ENCODE measurements at places on chromosomes 1 and 21.

- DNase-seq, result peak; percentile 15
Measured at GRCh38 chr1:30684881-30685795, 38.2 kb downstream of the MATN1 start.

GRCh38 chr1:183315991-183316758, 102.0 kb downstream of the NMNAT2 start:
- no peak for DNase-seq

DNA sequence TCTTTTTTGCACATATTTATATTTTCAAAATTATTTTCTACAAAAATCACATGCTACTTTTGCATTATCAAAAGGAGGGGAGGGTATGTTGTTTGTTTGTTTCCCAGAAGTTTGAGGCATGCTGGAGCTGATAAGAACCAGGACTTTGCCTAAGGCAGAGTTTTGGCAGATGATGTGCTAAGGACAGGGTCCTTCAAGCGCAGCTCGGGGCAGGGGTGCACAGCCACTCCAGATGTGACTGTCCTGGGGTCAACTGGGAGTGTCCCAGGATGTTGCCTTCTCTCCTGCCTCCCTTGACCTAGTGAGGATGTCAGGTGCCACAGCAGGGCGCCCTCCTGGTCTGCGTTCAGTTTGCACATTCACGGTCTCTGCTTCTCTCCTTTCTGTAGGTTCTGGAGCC, 42.6 kb upstream of the SRRM1 start:
- DNase-seq, result no peak

- DNase-seq, result no peak
Measured at GRCh38 chr1:166924823-166925541, 48.9 kb upstream of the TADA1 start.

GRCh38 chr1:5757187-5757805, 234.9 kb downstream of the NPHP4 start:
- DNase-seq, result no peak

DNA sequence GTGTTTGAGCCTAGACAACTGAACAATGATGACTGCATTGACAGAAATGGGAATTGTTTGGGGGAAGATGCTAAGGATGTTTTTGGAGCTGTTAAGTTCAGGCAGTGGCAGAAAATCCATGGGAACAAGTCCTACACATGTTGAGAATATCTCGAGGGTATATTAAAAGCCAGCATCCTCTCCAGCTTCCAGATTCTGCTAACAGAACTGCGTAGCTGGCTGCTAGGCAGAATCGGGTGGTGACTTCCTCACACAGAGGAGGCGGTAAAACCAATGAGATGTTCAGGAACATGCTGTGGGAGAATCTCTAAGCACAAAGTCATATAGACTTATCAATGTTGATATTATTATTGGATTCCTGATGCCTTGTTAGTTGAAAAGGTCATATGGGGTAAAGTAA, 14.8 kb downstream of the FAM163A start:
- no peak for DNase-seq

DNA sequence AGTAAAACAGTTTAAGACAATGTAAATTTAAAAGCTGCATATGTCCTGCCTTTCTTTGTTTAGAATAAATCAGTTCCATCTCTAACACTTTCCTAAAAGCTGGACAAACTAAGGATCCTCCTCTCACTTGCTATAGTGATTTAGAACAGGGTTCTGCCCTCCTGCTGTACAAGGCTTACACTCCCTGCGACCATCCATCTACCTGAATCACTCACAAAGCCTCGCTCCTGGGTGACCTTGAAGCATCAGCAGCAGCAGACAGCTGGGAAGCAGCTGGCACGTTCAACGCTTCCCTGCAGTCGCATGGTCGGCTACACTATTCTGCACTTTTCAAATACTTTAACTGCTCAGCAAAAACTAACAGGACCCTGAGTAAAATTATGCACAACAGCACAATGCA, 128.0 kb downstream of the NTPCR start:
- DNase-seq, result no peak

DNA sequence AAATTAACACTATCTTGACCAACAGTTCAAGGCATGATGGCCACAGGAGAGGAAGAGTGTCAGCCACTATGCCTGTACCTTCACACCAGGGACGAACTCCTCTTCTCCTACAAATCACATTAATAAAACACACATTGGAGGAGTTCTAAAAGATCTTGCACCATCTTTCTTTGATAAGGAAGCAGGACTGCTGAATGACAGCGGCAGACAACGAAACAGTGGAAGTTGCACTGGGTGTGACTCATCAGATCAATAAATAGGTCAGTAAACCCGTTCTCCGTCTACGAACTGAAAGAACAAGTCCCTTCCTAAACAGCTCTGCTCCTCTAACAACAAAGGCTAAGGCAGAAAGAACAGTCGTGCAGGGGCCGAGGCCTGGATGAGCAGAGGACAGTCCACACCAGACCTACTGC, 23.1 kb downstream of the UBE2G2 start:
- DNase-seq, result no peak

DNA sequence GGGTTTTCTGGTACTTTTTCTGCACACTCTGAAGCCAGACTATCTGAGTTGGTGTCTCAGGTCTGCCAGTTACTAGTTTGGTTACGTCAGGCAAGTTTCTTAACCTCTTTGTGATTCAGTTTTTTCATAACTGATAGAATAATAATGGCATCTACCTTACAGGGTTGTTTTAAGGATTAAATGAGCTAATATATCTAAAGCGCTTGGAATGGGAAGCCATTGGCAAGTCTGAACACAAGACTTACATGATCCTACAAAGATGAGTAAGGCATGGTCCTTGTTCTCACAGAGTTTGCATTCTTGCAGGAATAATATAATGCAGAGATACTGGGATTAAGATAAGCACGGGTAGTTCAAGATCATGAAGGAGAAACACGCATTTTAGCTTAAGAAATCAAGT, 9.2 kb upstream of the DENND2D start:
- DNase-seq, result no peak

DNA sequence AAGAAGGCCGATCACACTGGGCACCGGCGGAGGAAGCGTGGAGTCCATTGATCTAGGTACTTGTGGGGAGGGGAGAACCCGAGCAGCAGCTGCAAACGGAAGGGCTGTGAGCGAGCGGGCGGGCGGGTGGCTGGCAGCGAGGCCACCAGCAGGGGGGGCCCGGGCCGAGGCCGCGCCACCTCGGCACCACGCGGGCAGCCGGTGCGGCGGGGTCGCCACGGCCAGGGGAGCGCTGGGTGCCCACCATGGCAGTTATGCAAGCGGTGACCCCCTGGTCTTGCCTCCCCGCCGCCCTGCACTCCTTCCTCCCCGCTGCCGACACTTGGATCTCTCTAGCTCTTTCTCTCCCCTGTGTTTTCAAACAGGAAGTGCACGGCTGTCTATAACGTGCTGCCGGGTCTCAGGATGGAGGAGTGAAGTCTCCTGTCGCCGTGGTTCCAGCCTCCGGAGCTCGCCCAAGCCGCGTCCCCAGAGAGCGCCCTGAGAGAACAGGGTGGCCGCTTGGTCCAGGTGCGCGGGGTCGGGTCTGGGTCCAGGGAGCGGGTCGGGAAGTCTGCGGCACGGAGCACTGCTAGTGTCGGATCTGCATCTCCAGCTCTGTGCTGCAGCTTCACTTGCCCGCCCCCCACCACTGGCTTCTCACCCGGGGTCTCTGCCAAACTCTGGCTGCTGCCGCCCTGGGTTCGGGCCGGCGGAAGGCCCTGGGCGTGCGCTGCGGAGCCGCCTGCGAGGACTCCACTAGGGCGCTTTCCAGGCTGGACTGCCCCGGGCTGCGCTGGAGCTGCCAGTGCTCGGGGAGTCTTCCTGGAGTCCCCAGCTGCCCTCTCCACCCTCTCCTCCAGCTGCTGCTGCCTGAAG, 22.7 kb downstream of the LRRC8D start:
- DNase-seq, result peak; percentile 80

DNA sequence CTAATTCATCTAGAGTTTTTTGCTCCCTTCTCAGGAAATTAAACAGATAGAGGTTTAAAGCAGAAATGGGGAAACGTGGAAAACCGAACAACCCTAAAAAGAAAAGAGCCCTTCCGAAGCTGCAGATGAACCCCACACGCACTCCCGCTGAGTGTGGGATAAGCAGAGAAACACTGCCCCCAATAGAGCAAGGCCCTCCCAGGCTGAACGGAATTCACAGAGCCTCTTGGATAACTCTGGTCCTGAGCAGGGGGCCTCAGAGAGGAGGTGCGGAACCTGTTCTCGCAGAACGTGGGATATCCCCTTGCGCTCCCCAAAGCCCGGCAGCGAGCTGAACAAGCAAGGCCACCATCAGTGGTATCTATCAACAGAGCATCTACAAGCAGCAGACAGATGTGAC, 44.9 kb downstream of the SSBP3 start:
- no peak for DNase-seq

- DNase-seq, result no peak
Measured at GRCh38 chr1:41486371-41487125, 2.1 kb upstream of the EDN2 start.

- DNase-seq, result no peak
Measured at GRCh38 chr1:235468004-235468403, 36.2 kb downstream of the B3GALNT2 start.

GRCh38 chr1:161706113-161706481, 932 bp upstream of the FCRLA start:
- DNase-seq, result no peak

- DNase-seq, result peak; percentile 52
Measured at GRCh38 chr1:89757532-89757931, 63.3 kb upstream of the LRRC8D start.

DNA sequence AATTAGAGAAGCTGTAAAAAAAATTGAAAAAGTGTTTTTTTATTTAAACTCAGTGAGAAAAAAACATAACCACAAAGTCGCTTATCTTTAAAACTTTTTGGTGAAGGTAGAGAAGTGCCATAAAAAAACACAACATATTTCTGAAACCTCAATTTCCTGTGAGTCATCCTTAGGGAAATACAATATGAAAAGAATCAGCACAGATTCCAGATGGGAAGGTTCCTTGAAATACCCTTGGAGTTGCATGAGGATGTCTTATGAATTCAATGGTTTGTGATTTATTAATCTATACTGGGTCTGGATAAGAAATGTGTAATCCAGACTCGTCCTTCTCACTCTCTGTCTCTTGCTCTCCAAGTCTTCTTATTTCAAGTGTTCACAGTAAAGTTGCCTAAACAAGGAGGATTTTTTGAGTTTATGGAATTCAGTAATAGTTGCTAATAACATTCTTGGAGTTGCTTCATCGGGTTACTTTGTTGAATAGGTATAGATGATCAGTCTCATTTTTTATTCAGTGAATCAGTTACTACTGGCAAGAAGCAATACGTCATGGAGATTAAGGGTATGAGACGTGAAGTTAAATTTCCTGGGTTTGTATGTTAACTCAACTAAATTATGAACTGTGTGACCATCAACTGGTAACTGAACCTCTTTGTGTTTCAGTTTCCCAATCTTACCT, 191.4 kb downstream of the KCNK2 start:
- DNase-seq, result no peak

DNA sequence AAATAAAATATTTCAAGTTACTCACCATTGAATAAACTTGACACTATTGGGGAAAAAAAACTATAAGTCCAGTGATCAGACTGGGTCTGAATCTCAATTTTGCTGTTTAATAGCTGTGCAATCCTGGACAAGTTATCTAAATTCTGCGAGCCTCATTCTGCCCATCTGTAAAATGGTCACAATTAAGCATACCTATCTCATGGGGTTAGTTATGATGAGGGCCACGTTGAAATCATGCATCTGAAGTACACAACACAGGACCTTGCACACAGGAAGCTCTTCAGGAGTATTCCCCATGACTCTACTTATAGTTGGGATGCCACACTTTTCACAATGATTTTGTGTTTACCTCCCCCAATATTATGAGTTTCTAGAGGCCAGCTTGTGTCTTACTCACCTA, 3.8 kb upstream of the HTR1D start:
- no peak for DNase-seq

DNA sequence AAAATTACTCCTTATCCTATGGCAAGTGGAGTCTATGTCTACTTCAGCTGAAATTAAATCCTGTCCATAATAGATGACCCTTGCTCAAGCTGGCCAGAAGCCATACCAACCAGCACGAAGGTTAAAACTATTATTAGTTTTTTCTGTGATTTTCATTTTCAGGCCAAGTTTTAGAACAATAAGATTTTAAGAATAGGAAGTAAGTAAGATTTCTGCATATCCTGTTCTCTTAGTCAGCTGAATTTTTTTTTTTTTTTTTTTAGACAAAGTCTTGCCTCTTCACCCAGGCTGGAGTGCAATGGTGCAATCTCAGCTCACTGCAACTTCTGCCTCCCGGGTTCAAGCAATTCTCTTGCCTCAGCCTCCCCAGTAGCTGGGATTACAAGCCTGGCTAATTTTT, 6.1 kb upstream of the RBP7 start:
- no peak for DNase-seq

GRCh38 chr1:29971703-29972102, 735.4 kb downstream of the PTPRU start:
- no peak for DNase-seq

DNA sequence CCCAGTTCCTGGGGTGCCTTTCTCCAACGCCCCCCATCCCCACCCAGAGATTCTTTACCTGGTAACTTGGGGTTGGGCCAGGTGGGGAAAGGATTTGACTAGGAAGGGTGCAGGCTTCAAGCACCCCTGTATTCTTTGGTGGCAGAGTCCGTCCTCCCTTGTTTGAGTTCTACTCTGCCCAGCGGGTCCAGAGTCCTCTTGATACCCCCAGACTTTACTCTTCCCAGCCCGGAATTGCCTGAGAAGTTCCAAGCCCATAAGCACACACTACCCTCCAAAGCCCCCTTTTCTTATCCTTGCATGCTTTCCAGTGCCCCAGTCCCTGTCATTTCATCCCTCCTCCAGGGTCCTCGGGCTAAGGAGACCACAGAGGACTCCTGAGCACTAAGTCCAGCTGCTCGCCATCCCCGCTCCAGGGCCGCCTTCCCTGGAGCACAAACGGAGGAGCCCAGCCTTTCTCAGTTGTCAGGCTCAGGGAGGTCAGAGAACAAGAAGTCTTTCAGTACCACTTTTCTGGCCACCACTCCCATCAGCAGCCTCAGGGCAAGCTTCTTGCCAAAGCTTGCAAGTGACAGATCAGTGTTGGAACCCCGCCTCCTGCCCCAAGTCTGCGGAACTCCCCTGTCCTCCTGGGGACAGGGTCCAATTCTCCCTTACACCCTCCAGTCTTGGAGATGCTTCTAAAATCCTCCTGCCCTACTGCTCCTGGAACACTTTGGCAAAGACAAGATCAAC, 12.2 kb downstream of the SLC45A3 start:
- DNase-seq, result no peak

GRCh38 chr1:69524015-69524414, 43.7 kb upstream of the LRRC7 start:
- DNase-seq, result no peak

GRCh38 chr1:248316796-248317195, 7.6 kb downstream of the OR2M7 start:
- DNase-seq, result no peak

DNA sequence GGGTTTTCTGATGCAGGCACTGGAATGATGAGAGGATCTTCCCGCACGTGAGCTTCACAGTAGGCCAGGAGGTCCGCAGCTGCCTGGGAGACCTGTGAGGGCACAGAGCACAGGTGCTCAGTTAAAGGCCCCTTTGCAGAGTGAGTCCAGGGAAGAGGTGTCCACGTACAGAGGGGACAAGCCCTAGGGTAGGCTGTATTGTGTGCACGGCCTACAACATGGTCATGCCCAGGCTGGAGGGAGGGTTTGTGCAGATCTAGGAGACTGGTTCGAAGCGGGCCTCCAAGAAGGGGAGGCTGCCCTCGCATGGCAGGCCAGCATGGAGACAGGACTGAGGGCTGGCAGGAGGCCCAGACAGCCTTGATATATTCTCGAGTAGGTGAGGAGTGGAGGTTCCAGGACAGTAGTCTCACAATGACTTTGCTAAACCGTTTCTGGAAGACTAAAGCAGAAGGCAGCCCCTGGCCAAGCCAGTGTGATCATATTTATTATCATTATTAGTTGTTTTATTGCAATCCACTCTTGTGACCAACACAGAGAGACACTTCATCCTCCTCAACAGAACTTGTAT, 48.0 kb upstream of the B3GALNT2 start:
- no peak for DNase-seq
